PC-9 (cell line): ENCODE measurements at places on chromosomes 4 and X.
A peak's percentile ranks its signal among the peaks of the same experiment; 100 is the strongest.

- no peak overlapping the region for H3K27ac ChIP-seq
- DNase-seq = no peak
- H3K4me3 ChIP-seq = no peak overlapping the region
- no peaks in the 10 kb centered on the region for H3K36me3 ChIP-seq
Observed at GRCh38 chr4:10281996-10282395, 165.4 kb upstream of the WDR1 start.

GRCh38 chr4:21688596-21689265 lies 259.8 kb downstream of the KCNIP4 start:
- no peaks in the 10 kb centered on the region for H3K4me1 ChIP-seq
- H3K27me3 ChIP-seq = no peaks in the 10 kb centered on the region
- no peak for DNase-seq
- H3K4me3 ChIP-seq = no peak overlapping the region
- no peaks in the 10 kb centered on the region for H3K36me3 ChIP-seq
- H3K27ac ChIP-seq = no peak overlapping the region

DNA sequence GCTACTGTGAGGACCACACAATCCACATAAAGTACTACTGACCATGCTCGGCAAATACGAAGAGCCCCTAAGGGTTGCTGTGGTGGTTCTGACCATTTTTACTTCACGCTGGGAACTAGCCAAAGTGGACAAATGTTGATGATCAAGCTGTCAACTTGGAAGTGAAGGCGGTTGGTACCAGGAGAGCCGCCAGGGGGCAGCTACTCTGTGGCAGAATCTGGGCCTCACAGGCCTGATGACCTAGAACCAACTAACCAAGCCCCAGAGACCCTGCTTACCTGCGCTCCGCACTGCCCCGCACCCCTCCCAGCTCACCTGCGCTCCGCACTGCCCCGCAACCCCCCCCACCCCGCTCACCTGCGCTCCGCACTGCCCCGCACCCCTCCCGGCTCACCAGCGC lies 5.6 kb downstream of the GAK start:
- H3K27ac ChIP-seq = no peak overlapping the region
- no peak for DNase-seq
- H3K27me3 ChIP-seq = no peaks in the 10 kb centered on the region
- H3K4me3 ChIP-seq = no peak overlapping the region

DNA sequence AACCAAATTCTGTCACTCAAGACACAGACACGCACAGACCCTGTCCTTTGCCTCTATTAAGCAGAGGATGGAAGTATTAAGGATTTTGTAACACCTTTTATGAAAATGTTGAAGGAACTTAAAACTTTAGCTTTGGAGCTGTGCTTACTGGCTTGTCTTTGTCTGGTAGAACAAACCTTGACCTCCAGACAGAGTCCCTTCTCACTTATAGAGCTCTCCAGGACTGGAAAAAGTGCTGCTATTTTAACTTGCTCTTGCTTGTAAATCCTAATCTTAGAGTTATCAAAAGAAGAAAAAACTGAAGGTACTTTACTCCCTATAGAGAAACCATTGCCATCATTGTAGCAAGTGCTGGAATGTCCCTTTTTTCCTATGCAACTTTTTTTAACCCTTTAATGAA lies 215.7 kb downstream of the GC start:
- no peak overlapping the region for H3K4me3 ChIP-seq
- H3K36me3 ChIP-seq = no peaks in the 10 kb centered on the region
- H3K27ac ChIP-seq = no peak overlapping the region
- no peaks in the 10 kb centered on the region for H3K4me1 ChIP-seq
- DNase-seq = no peak

GRCh38 chr4:102778720-102779119 lies 18.0 kb upstream of the MANBA start:
- peaks cover 6% of the 10 kb centered on the region for H3K4me1 ChIP-seq
- no peak overlapping the region for H3K27ac ChIP-seq
- H3K4me3 ChIP-seq = no peak overlapping the region
- no peaks in the 10 kb centered on the region for H3K36me3 ChIP-seq
- H3K27me3 ChIP-seq = no peaks in the 10 kb centered on the region
- no peak for DNase-seq

GRCh38 chr4:139083956-139084803 lies 68.6 kb downstream of the NOCT start:
- peaks cover 27% of the 10 kb centered on the region for H3K4me1 ChIP-seq
- no peaks in the 10 kb centered on the region for H3K27me3 ChIP-seq
- DNase-seq = peak; percentile 65
- H3K36me3 ChIP-seq = no peaks in the 10 kb centered on the region
- H3K27ac ChIP-seq = peak overlapping the region; percentile 85
- H3K4me3 ChIP-seq = peak overlapping the region; percentile 95

DNA sequence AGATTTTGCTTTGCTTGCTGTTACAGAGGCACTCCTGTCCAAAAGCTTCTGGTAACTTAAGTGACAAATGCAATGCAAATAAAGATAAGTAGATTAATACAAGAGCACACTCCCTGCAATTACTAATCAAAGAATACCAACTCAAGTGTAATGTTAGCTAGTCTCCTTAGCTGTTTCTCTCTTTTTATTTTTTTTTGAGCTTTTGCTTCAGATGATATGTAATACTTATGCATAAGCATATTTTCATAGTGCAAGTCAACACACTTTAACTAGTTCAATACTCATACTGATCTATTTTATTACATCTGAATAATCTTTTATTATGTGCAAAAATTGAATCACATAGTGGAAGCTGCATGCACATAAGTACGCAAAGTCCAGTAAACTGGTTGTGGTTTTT lies 2.7 kb downstream of the SLC7A11 start:
- peak overlapping the region; percentile 100 for H3K27ac ChIP-seq
- H3K4me3 ChIP-seq = peak overlapping the region; percentile 88
- H3K36me3 ChIP-seq = peaks cover 40% of the 10 kb centered on the region
- DNase-seq = no peak

DNA sequence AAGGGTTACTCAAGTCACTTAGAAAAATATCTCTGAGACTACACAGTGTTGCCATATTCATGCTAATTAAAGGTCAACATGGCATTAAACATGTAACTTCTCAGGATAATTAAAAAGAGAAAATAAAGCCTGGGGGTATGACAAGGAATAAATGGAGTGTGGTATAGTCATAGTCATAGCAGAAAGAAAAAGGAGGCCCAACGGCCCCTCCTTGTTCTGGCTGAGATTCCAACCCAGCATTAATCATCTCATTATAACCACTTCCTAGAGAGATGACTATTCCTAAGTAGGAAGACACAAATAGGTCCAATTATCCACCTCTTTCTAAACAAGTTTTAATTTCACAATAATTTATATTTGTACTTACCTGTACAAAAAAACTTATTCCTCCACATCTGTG lies 778.4 kb upstream of the AADAT start:
- H3K36me3 ChIP-seq = no peaks in the 10 kb centered on the region
- no peak for DNase-seq
- H3K27ac ChIP-seq = no peak overlapping the region
- no peak overlapping the region for H3K4me3 ChIP-seq
- no peaks in the 10 kb centered on the region for H3K27me3 ChIP-seq
- H3K4me1 ChIP-seq = no peaks in the 10 kb centered on the region

DNA sequence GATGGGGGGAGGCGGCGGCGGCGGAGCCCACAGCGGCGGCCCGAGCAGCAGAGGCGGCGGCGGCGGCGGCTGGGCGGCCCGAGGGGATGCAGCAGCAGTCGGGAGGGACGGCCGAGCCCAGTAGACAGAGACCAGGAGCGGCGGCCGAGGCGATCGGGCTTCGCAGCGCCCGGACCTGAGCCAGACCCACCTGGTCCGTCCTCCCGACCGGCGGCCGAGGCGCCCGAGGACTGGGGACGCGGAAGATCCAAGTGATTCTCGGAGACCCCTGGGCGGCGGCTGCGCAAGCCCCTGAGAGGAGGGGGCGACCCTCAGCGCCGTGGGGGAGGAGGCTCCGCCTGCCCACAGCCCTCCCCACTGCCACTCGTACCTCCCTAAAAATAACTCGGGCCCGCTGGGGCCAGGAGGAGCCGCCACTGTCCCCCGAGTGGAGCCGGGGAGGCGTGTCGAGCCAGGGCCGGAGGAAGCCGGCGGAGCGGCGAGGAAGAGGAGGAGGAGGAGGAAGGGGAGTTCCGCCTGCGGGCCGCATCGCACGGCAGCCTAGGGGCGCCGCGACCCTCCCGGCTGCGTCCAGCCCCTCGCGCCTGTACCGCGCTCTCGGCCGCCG lies 608 bp downstream of the RAPGEF2 start:
- H3K4me1 ChIP-seq = peaks cover 28% of the 10 kb centered on the region
- H3K27me3 ChIP-seq = no peaks in the 10 kb centered on the region
- no peaks in the 10 kb centered on the region for H3K36me3 ChIP-seq
- peak; percentile 40 for DNase-seq
